HEK293T (cell line): ENCODE measurements at places on chromosomes 3 and 15.
A peak's percentile ranks its signal among the peaks of the same experiment; 100 is the strongest.

GRCh38 chr3:138686771-138687221 lies 78.2 kb downstream of the FAIM start:
- peak; percentile 7 for DNase-seq

DNA sequence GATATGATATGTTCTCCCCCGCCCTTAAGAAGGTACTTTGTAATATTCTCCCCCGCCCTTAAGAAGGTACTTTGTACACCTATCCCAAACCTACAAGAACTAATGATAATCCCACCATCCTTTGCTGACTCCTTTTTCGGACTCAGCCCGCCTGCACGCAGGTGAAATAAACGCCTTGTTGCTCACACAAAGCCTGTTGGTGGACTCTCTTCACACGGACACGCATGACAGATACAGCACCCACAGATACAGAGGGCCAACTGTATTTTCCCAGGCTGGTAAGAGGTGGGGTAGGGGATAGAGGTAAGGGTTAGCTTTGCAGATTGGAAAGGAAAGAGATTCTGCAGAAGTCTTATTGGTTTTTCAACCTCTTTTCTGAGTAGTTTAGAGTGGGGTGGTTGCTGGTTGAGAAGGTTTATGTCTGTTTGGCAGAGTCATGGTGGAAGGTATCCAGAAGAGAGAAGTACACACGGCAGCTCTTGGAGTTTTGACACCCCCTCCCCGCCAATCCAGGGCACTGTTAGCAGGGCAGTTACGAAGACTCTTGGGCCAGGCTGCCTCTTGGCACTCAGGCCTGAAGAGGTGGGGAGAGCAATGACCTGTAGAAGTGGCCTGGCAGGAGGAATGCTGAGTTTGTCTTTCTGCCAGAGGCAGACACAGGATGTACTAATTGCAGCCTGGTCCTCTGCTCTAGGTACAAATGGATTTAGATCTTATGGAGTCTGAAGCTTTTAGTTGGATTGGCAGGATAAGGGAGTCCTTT lies 36.0 kb upstream of the IDH2 start:
- DNase-seq = no peak

DNA sequence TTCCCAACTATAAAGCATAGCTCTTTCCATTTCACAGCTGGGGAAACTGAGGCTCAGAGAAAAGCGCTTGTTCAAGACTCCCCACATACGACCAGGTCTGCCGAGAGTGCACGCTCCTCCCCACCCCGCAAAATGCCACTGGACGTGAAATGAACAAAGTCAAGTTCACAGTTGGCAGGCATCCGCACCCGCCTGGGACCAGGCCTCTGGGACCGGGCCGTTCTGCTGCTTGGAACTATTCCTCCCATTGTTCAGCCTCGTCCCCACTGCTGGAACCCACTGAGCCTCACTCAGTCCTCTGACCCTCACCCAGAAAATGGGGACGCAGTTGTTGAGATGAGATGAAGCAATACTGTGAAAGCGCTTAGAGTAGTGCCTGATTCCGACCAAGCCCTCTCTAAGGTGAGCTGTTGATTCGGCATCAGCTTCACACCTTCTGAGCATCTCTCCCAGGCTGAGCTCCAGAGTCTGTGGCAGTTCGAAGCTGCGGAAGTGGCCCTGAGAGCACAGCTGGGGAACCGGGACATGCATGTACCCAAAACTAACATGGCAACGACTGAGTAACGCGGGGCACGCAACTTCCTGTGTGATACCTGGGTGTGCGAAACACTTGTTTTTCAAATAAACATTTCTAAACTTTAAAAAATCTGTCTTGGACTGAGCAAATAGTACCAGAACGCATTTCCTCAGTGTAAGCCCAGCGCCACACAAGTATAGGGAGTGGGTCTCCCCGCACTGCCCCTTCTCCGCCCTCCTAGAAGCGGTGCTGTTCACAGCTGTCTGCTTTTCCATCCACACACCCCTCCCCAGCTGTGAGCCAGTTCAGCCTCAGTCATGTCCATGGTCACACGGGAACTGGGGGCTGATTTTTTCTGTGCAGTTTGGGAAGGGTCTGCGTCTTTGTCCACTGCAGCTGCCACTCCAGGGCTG lies 93.4 kb downstream of the CHSY1 start:
- DNase-seq = no peak

- DNase-seq = no peak
Observed at GRCh38 chr15:39442898-39443297, 138.0 kb upstream of the THBS1 start.

- no peak for DNase-seq
Observed at GRCh38 chr15:98000249-98001203, 40.0 kb downstream of the ARRDC4 start.

GRCh38 chr3:51999846-52000245 lies 4.2 kb upstream of the RPL29 start:
- DNase-seq = no peak

- DNase-seq = no peak
Observed at GRCh38 chr15:94370206-94370935, 139.0 kb downstream of the MCTP2 start.

DNA sequence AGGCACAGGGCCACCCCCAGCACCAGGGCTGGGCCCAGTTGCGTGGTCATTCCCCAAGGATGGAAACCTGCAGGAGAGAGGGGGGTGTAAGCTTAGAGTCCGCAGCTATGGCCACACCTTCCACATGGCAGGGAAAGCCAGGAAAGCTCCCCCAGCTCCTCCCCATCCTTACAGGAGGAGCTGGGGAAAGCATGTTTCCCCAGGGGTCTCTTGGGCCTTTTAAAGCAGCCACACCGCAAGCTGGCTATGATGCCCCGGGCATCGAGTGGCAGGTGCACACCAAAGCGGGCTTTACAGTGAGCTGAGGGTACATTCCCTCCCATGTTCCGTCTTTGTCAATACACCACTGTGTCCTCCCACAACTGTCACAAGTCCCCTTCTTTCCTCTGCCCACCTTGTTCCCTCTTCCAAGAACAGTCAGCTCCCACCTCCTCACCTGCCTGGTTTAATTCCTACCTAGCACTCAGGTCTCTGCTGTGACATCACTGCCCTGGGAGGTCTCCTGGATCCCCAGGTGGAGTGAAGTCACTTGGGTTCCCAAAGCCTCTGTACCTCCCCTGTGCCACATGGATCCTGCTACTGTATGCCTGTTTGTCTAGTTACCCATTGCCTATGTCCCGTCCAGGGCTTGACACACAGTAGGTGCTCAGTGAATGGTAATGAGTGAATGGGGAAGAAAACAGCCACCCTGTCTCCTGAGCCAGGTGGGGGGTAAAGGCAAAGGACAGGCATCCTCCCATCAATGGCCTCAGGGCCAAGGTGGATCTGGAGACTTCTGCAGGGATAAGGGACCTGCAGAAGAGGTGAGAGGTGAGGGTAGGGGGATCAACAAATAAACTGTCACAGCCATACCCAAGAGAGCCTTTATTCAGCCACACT lies 3.4 kb downstream of the HYAL3 start:
- DNase-seq = no peak

- no peak for DNase-seq
Observed at GRCh38 chr3:64184621-64185020, 40.6 kb downstream of the PRICKLE2 start.

DNA sequence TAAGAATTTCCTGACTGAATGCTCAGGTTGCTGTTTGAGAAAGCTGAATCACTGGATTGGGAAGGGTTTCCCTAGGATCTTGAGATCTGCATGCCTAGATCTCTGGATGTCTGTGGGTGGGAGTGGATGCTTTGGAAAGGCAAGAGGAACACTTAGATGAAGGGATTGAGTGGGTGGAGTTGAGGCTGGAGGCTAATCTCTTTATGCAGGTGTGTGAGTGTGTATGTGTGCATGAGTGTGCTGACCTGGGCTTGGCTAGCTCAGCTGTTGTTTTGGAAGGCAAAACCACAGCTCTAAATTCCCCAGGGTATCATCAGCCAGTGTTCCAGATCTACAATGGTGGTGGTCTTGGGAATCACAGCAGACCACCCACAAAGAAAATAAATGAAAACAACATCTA lies 60.5 kb downstream of the CLDN1 start:
- DNase-seq = no peak

DNA sequence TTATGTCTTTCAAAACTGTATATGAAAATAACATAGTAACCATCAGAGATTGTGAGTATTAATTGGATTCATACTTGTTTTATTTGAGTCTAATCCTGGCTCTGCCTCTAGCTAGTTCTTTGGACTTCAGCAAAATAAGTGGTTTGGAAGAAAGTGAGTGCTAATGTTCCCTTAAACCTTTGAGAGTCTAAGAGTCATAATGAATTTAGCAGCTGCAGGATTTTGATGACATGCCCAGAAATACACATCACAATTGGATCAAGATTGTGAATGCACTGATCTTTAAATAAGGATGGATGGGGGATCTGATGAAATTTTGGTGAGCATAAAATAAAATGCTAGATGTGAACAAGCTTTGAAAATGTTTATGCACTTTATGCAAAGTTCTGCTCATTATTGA lies 79.9 kb upstream of the FAM98B start:
- DNase-seq = no peak

DNA sequence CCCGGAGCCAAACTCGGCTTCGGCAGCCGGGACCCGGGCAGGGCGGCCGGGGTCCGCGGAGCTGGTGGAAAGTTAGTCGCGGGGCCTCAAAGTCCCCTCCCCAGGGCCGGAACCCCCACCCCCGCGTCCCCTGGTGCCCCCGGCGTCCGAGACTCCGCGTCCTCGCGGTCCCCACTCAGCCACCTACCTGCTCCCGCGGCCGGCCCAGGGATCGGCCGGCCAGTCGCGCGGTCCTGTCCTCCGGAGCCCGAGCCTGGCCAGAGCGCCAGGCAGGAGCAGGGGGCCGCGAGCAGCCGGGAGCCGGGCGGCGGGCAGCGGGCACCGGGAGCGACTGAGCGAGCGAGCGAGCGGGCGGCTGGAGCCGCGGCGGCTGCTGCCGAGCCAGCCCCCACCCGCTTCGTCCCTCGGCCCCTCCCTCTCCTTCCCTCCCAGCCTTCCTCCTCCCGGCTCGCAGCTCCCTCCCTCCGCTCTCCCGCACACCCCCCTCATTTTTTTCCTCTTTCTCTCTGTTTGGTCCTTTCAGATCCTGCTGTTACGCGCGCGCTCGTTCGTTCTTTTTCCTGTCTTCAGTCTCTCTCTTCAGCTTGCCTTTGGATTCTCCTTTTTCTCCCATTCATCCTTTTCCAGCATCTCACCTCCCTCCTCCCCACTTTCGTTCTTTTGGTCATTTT lies at the start of gene MEGF11:
MEGF11 (minus strand) TSS at position 333 of the 671 bp plus-strand sequence. CDS start 125,347 bp downstream, outside the sequence.
- DNase-seq = peak; percentile 74

- no peak for DNase-seq
Observed at GRCh38 chr3:117192888-117193287, 483.3 kb downstream of the TUSC7 start.

- no peak for DNase-seq
Observed at GRCh38 chr3:38601956-38602550, 47.4 kb downstream of the SCN5A start.

DNA sequence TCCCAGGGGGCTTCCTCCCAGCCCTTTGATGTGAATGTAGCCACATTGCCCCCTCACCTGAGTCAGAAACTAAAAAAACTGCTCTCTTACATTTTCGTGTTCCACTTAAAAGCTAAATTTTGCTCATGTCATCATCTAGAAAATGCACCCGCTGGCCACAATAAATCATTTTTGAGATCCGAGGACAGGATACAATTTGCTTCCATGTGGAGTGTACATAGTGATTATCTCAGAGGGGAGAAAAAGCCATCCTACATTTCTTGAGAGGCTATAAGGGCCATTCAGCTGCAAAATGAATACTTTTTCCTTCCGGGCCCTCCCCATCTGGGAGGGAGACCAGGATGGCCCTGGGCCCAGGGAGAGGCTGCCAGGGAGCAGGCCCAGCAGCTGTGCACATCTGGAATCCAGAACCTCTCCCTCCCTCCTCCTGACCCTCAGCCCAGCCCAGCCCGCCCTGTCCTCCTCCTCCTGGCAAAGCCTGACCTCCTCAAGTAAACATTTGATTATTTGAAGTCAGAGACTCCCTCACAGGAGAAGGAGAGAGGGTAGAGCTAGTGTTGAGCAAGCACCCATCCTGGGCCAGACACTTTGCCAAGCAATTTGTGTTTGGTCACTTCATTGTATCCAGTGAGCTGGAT lies 59.1 kb downstream of the CORO2B start:
- no peak for DNase-seq

GRCh38 chr15:32730677-32731654 lies 13.2 kb downstream of the GREM1 start:
- DNase-seq = peak; percentile 46

- no peak for DNase-seq
Observed at GRCh38 chr3:48352546-48352945, 19.1 kb upstream of the SPINK8 start.

DNA sequence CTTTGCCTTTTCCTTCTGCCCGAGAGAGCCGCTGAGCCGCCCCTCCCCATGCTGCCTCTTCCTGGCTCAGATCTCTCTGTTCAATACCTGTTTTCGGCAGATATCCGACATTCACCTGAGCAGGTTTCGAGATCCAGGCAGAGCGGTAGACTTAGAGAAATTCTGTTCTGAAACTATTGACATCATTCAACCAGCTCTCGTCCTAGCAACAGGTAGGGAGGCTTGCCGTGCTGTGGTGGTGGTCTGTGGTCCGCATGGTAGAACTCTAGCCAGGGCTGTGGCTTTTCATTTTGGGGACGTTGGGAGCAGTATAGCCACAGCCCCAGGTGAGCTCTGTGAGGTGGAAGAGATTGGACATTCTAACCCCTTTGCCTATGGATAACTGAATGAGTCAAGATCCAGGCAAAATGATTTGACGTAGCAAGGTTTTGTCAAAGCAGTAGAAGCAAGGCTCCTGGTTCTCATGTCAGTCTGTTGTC lies 810 bp downstream of the TMEM62 start:
- DNase-seq = no peak

DNA sequence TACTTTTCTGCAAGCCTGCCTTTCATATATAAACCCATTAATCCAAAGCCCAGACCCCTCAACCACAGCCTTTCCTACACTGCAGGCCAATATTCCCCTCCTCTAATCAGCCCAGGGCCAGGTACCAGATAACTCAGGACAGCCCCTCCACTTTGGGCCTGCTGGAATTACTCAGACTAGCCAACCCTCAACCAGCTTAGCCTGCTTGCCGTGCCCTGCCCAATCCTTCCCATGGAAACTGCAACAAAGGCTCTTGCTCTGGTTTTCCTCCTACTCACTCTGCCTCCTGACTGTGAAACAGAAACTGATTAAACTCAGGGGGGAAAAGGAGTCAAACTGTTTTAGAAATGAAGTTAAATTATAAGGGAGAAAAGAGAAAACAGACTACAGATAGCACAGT lies 248.1 kb downstream of the KLF13 start:
- DNase-seq = no peak

DNA sequence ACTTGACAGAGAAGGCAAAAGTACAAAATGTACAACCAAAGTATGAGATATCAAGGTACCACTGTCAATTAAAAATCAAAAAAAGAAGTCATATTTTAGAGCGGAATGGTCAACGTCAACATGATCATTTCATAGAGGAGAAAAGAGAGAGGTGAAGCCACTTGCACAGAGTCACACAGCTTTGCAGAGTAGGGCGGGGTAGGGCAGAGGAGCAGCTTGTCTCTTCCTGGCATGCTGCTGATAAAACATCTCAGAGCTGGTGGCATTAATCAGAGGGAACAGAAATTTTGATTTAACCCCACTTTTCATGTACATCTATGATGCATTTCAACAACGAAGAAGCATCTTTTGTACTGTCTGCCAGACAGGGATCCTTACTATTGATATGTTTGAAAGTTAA lies 5.2 kb upstream of the IGF1R start:
- no peak for DNase-seq

GRCh38 chr15:101003081-101003480 lies 83.9 kb downstream of the LRRK1 start:
- DNase-seq = no peak

- no peak for DNase-seq
Observed at GRCh38 chr3:79412537-79412936, 355.3 kb downstream of the ROBO1 start.

- no peak for DNase-seq
Observed at GRCh38 chr3:102159810-102160451, 274.9 kb upstream of the ZPLD1 start.
